ENCODE measurements at places on chromosomes 4 and X. TPM values are rescaled to one million over a fixed set of nuclear protein-coding genes. Genes with fewer than 3 reads are reported as not detected.

GRCh38 chr4:7862561-7863192 is 77.0 kb downstream of the AFAP1 start:
- DNase-seq: no peak

Gene PFKFB1
- total RNA-seq: not detected

- DNase-seq: no peak
Measured at GRCh38 chr4:30181512-30181911, 538.7 kb upstream of the PCDH7 start.

DNA sequence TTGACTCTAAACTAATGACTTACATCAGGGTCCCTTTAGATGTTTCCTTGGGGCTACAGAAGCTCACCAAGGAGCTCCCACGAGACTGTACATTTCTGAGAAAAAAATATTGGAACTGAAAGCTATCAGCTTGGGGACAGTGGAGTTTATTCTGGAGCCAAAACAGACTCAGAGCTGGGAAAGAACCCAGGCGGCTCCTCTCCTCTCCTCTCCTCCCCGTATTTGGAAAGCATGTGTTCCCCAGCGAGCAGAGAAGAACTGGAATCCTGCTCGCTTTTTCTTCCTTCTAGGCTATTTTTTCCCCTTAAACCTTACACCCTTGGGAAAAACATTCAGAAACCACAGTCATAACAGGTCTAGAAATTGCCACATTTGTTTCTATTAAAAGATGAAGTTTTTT is 4.3 kb upstream of the MAP7D3 start:
- no peak for DNase-seq

DNA sequence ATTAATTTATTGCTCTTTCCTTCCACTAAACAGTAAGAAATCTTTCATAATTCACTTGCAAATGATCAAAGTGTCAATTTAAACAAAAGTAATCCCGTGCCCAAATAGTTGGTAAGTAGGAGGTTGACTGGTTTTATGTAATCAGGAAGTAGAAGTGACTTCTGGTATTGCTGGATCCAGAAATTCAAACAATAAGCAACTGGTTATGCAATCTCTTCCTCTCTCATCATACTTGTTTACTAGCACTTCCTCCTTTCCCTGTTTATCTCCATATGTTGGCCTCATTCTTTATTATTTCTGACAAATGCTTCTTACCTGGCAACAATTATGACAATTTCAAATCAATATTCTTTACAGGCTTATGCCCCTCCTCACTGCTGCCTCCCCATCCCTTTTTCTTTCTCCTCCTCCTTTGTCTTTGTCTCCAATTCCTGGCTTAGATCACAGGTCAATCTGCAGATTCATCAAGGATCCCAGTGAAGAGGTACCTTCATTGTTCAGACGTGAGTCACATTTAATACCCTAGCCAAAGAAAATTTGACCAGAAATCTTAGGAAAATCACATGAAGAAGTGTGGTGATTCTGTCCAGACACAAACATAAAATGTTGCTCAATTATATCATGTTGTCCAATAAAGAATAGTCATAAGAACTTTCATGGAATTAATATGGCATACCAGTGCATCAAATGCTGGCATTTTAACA is 323.2 kb upstream of the PCDH7 start:
- peak; percentile 42 for DNase-seq

Gene GLOD5
- total RNA-seq: not detected

- DNase-seq: no peak
Measured at GRCh38 chr4:55730280-55730931, 89.2 kb upstream of the EXOC1L start.

GRCh38 chr4:167555338-167556022 is 321.2 kb upstream of the SPOCK3 start:
- no peak for DNase-seq

- peak; percentile 89 for DNase-seq
Measured at GRCh38 chrX:7330971-7331746, 183.2 kb upstream of the PUDP start.

GRCh38 chr4:26468977-26469376 is 21.3 kb downstream of the CCKAR start:
- peak; percentile 6 for DNase-seq

DNA sequence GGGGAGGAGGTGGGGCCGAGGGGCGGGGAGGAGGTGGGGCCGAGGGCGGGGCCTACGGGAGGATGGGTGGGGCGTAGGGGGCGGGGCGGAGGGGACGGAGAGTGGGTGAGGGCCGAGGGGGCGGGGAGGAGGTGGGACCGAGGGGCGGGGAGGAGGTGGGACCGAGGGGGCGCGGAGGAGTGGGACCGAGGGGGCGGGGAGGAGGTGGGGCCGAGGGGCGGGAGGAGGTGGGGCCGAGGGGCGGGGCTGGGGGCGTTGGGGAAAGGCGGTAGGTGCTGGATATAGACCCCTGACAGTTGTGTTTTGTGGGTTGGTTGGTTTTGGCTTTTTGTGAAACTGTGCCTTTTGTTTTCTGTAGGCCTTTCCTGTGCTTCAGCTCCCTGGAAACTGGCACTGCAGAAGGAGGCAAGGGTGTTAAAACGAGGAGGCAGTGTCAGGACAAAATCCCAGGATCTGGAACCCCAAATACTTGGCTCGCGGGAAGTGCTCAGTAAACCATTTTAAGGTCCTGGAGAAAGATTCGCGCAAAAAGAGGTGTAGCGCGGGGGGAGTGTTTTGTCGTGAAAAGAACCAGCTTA is 580 bp upstream of the MMGT1 start:
- DNase-seq: peak; percentile 22

DNA sequence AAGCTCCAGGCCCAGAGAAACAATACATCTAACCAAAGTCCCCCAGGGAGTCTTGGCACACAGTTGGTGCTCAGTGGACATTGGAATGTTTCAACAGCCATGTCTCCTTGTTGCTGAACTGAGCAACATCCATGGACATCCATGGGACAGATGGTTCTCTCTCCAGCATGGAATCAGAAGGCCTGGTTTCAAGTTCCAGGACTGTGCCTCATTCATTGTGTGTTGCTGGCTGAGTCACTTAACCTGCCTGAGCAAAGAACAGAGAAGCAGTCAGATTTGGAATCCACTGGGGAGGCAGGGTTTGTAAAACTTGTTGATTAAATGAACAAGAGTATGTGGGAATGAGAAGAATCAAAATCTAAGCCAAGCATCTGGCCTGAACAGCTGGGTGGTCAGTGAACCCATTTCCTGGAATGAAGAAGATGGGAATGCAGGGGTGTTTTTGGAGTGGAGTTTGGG is 147.9 kb downstream of the CHIC2 start:
- DNase-seq: peak; percentile 61

Gene XAGE2
- not detected for total RNA-seq

GRCh38 chr4:56468097-56468422 is 643 bp downstream of the SRP72 start:
- DNase-seq: peak; percentile 31

DNA sequence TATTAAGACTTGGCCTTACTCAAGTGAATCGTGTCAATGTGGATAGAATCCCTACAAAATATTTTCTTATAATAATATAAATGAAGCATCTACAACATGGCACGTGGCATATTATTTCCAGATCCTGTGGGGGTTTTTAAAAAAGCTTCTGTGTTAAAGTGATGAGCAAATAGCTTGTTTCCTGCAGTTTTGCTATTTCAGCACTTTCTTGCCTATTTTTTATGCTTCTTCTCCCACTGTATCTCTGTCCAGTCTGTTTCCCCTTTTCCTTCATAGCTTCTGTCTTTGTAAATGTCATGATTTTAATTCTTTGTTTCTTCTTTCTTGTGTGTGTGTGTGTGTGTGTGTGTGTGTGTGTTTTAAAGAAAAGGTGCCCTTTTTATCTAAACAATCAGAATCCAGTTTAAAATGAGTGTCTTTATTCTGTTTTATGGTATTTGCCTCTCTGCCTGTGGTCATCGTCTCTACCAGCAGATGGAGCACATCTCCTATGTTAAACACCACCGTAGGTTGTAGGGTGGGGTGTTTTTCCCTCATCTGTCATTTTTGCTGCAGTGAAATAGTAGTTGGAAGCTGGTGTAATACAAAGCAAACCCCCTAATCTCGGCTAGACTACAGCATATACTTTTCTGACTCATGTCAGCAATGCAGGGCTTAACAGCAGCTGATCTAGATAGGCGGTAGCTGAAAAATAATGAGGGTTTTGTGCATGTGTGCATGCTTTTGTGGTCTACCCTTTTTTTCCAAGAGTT is 33.1 kb downstream of the FTHL17 start:
- DNase-seq: peak; percentile 8

DNA sequence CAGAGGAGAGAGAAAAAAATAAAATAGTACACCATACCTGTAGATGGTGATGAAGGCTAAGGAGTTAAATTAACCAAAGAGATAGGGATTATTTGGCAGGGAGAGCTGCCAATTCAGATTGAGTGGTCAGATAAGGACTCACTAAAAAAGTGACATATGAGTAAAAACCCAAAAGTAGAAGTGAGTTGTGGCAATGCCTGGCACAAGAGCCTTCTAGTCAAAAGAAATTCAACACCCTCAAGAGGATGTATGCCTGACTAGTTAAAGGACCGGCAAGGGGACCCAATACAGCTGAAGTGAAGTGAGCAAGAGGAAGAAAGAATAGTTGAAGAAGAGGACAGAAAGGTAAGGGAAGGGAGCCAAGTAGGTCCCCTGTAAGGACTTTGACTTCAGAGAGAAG is 34.9 kb downstream of the ELF2 start:
- no peak for DNase-seq

- peak; percentile 73 for DNase-seq
Measured at GRCh38 chr4:186723292-186724057, at the start of gene FAT1. Gene FAT1, minus strand, starts transcription at chr4:186723856. Its CDS starts 14,029 bp downstream, at chr4:186709827.

DNA sequence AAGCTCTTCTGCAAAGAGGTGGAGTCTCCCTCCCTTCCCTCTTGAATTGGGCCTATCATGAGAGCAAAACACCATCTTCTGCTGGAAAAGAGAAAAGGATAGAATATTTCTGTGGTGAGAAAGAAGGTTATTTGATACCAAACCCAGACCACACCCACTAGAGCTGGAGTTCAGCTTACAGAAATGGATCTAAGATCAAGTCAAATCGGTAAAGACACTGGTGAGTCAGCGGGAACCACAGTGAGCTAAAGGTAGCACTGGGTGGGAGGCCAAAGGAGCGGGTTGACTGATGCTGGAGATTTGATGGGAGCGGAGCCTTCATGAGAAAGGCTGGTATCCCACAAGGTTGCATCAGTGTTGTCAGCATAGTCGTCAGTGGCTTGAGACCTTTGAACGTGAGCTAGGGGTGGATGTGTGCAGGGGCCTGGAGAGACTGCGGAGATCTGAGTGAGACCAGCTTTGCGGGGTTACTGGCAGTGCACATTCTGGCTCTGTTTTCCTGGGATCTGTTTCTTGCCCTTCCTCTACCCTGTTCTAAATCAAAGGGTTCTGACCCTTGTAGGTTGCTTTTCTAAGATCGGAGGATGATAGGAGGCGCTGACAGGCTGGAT is 106.4 kb upstream of the SCOC start:
- peak; percentile 93 for DNase-seq

DNA sequence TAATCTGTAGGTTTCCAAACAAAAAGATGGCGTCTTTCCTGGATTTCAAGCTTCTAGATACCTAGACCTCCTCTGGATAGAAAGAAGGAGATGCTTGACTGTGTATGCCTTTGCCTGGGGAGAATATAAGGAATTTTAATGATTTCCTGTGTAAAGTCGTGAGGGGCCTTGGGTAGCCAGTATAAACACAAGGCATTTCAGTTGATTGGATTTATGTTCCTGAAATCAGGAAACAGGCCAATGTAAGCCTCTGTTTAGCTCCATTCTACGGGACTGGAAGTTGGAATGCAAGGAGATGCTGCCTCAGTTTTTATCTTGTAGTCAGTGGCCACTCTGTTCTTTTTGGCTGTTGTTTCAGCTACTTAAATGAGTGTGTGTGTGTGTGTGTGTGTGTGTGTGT is 137.2 kb downstream of the GUCY2F start:
- no peak for DNase-seq

Gene NUDT11
- total RNA-seq: 12.7 TPM

- peak; percentile 59 for DNase-seq
Measured at GRCh38 chr4:175927121-175927520, 115.1 kb upstream of the GPM6A start.

- peak; percentile 85 for DNase-seq
Measured at GRCh38 chrX:15202454-15203177, 67.3 kb downstream of the ASB9 start.

Gene RTL3
- 1.7 TPM for total RNA-seq

GRCh38 chr4:179097741-179098140 is 1655.5 kb upstream of the AGA start:
- DNase-seq: peak; percentile 27

DNA sequence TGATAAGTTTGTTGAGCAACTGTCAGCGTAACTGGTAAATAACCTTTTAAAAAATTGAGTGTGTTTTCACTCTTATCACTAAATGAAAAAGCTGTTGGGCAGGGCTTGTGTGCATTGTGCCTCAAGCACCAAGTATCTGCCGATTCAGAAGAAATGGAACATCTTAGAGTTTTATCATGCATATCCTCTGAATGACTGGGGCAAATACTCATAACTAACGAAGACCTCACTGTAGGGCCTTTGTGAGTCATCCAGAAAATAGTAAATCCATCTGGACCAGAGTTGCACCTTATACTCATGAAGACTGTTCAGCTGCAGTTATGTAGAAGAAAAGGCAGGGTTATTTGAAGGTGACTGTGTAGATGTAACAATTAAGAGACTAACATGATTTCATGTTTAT is 222.1 kb downstream of the CAMK2D start:
- DNase-seq: peak; percentile 79

Gene HMGN5
- total RNA-seq: 5.0 TPM

Gene RHOXF1
- not detected for total RNA-seq

- no peak for DNase-seq
Measured at GRCh38 chrX:155577682-155578081, 35.1 kb downstream of the TMLHE start.

DNA sequence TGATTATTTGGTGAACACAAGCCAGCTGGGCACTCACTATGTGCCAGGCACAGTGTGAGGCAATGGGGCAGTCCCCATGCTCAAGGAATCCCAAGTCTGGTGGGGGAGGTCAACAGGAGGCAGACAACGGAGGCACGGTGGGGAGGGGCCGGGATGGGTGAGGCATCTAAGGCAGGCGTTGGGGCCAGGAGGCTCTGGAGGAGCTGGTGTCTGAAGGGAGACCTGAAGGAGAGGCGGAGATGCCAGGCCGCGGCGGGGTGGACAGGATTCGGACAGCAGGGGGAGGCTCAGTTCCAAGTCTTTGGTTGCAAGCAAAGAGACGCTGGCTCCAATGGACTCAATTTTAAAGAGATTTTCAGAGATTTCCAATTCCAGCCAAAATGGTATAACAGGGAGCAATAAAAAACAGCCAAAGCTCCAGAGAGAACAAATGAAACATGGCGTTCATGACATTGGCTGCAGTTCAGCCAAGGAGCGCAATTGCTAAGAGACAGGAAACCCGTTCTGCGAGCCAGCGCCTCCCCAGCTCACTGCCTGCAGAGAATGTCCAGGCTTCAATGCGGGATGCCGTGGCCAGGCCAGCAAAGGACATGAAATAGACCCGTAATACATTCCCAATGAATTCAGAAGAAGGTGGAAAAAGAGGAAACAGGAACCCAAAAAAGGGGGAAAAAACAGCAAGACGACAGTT is 105.2 kb upstream of the LRPAP1 start:
- no peak for DNase-seq

DNA sequence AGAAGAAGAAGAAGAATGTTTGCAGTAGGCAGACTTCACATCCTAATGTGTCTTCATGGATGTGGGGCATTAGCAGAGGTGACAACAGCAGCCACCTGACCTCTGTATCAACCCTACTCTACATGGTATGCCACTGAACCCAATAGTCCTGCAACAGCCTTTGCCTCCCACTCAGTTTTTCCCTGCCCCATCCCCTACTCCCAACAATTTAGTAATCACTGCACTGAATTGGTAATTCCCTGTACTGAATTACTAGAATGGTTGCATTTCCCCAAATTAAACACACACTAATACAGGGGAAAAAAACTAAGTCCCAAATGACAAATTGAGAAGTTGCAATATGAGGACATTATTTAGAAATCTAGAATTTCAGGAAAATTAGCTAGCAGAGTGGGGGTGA is 31.4 kb upstream of the FAM241A start:
- no peak for DNase-seq

Measured in astrocyte (in vitro differentiated cells and primary cell).